ENCODE measurements at places on chromosomes 4 and X. TPM values are rescaled to one million over a fixed set of nuclear protein-coding genes. Genes with fewer than 3 reads are reported as not detected.

The TLR1 gene
- 25.2 TPM for total RNA-seq

DNA sequence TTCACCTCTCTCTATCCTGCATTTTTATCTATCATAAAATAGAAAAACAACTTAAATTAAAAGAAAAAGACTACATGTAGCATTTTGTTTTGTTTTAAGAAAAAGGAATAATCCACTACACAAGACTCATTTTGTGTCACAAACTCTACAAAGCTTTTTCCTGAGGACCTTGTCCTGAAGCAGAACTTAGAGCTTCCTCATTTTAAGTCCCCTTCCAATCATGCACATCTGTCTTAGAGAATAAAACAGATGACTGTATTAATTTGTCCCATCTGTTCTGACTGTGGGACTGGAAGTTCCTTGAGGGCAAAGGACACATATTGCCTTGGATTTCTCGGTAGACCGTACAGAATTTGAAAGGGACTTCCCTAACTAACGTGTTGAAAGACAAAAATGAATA, 218.5 kb downstream of the COL25A1 start:
- no peak for DNase-seq

GRCh38 chrX:17542123-17542522, 167.1 kb downstream of the NHS start:
- DNase-seq, result no peak

DNA sequence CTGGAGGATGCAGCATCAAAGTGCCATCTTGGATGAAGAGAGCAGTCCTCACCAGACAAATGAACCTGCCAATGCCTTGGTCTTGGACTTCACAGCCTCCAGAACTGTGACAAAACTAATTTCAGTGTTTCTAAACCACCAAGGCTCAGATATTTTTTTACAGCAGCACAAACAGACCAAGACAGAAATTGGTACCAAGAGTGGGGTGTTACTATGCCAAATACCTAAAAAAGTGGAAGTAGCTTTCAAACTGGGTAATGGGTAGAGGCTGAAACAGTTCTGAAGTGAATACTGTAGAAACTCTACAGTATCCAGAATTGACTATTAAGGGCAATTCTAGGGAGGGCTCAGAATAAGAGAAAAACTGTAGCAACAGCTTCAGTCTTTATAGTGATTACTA, 170.8 kb downstream of the STK32B start:
- DNase-seq, result no peak

GRCh38 chrX:133677123-133678063, 262.1 kb upstream of the GPC4 start:
- DNase-seq, result no peak

DNA sequence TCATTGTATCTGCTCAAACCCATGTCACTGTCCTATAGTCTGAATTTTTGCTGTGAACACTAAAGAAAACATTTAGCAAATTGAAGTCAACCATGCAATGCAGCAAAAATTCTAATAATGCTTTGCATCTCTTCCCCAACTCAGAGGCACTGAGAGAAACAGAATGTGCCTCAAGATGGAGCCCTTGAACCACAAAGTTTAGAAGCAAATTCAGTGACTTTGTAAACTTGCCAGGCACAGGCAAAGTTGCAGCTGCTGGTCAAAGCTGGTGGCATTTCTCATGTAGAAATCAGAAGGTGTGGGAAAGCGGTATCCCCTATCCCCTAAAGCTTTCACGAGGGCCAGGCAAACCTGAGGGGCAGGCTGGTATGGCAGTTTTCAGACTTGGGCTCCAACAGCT, 121.7 kb upstream of the DIPK2B start:
- DNase-seq, result peak; percentile 66

- DNase-seq, result no peak
Measured at GRCh38 chrX:50615570-50616158, 145.0 kb upstream of the DGKK start.

The EDA gene
- 0.87 TPM for total RNA-seq

DNA sequence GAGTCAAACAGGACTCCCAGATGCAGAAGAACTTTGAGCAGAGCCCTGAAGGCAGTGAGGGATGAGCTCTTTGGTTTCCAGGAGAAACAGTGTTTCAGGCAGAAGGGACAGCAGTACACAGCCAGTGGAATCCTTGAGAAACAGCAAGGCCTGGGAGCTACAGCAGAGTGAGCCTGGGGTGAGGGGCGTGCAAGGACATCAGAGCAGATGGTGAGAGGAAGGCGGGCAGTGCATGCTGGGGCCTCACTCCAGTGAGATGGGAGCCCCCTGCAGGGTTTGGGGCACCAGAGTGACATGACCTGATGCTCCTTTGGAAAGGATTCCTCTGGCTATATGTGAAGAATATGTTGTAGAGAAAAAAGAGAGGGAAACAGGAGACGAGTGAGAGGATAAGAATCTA, 98.1 kb upstream of the EGFL6 start:
- DNase-seq, result no peak

- DNase-seq, result no peak
Measured at GRCh38 chrX:137565318-137565904, 516 bp upstream of the ZIC3 start.

The PAK3 gene
- total RNA-seq, result 9.2 TPM

The CXCL6 gene
- total RNA-seq, result 139 TPM

The HSFX1 gene
- total RNA-seq, result 2.2 TPM

DNA sequence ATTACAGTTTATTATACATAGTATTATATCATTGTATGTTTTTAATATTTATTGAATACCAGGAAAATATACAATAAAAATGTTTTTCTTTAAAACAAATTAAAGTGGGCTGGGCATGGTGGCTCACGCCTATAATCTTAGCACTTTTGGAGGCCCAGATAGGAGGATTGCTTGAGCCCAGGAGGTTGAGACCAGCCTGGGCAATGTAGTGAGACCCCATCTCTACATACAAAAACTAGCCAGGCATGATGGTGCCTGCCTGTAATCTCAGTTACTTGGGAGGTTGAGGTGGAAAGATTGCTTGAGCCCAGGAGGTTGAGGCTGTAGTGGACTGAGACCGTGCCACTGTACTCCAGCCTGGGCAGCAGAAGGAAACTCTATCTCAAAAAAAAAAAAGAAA, 38.3 kb upstream of the PDS5A start:
- no peak for DNase-seq

The DGKK gene
- total RNA-seq, result not detected

GRCh38 chr4:32180086-32180485, 1459.9 kb downstream of the PCDH7 start:
- DNase-seq, result no peak

- DNase-seq, result no peak
Measured at GRCh38 chr4:90994851-90995574, 867.8 kb downstream of the CCSER1 start.
